ENCODE measurements at places on chromosomes 12 and 14.

- no peak for DNase-seq
Observed at GRCh38 chr12:52542785-52543318, 10.1 kb downstream of the KRT71 start.

DNA sequence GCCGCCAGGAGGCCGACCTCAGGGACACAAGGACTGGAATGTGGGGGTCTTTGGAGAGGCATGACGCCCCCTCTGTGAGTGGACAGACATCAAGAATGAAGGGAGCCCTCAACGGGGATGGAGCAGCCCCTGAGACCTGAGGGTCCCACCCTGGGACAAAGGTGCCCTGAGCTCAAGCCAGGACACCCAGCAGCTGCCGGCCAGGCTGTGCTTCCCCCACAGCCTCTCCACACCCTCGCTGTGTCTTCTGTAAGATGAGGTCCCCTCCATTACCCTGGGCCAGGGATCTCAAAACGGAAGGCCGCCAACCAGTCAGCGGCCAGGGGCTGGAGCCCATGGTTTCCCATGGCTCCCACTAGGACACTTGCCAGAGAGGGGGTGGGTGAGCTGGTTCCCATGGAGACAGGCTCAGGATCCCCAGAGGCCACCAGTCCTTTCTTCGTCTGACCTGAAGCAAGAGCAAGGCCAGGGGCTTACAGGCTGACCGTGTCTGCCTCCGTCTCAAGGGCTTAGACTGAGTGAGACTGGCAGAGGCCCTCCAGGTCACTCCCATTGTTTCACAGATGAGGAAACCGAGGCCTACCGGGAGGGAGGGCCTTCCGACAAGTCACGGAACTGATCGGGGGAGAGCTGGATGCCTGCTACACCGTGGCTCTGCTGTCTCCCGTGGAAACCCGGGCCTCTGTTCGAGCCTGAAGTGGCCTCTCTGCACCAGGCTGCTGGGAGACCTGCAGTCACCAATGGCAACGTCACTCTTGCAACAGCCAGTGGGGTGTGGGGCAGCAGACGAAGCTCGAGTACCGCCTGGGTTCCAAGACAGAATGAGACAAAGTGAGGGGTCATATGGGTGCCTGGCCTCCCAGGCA, 91.7 kb upstream of the DIO3 start:
- no peak for DNase-seq

DNA sequence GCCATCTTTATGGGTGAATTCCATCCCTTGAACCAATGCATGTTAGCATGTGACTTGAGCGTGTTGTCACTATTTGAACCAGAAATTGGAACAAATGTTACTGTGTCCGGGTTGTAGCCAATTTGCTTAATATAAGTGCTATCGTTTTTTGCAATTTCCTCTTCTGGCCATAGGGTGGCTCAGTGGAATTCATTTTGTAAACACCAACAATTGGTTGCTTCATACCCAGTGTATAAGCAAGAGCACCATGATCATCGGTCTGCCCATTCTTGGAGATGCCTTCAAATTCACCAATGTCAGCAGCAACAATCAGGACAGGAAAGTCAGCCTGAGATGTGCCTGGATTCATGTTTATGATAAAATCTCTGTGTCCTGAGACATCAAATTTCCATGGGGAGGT, 5.0 kb upstream of the NEDD1 start:
- no peak for DNase-seq

GRCh38 chr14:89144642-89145041, 272.4 kb downstream of the FOXN3 start:
- DNase-seq = no peak

DNA sequence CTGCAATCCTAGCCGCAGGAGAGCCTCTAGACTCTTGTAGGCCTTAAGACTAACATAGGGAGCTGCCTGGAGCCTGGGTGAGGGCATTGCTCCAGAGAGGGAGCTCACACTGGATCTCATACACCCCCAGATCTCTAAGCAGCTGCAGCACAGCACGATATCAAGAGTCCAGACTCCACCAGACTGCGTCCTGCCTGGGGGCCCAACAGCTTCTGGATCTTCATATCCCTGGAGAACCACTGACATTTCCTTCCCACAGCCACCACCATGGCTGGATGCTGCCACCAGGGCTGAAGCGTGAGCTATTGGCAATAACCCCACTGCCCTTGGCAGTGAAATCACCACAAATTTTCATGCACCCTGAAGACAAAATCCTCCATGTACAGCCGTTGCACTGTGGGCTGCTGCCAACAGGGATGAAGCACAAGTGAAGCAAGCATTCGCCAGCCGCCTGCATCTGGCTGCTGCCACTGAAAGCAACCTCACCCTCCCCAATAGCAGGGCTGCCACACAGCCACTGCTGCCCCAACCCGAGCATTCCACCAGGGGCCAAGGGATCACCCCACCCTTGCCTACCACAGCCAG, 28.2 kb downstream of the CACNA2D4 start:
- DNase-seq = no peak

- DNase-seq = no peak
Observed at GRCh38 chr14:59565087-59565486, 11.5 kb downstream of the CCDC175 start.

DNA sequence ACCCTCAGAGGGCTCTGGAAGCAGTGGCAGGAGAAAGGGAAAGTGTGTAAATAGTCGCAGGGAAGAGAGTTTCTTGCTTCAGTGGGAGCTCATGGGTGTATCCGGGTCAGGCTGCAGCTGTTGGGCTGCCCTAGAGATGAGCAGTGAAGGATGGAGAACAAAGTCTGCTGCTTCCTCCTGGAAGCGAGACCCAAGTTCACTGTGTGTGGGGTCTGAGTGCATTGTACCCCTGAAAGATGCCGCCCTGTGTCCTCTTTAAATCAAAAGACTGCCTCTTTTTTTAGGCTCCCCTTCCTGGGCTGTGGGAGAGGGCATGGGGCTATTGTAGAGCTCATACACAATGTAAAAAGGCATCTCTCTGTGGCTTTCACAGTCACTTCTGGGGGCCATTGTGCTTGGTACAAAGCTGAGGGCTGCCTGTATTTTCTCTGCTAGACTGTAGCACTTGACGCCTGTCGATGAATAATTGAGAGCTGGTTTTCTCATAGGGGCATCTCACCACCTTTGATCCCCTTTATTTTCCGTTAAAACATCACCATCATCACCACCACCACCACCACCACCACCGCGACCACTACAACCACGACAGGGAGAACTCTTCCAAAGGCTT, 16.7 kb downstream of the CHST11 start:
- no peak for DNase-seq

GRCh38 chr12:5262450-5262849, 169.5 kb upstream of the NTF3 start:
- DNase-seq = no peak

DNA sequence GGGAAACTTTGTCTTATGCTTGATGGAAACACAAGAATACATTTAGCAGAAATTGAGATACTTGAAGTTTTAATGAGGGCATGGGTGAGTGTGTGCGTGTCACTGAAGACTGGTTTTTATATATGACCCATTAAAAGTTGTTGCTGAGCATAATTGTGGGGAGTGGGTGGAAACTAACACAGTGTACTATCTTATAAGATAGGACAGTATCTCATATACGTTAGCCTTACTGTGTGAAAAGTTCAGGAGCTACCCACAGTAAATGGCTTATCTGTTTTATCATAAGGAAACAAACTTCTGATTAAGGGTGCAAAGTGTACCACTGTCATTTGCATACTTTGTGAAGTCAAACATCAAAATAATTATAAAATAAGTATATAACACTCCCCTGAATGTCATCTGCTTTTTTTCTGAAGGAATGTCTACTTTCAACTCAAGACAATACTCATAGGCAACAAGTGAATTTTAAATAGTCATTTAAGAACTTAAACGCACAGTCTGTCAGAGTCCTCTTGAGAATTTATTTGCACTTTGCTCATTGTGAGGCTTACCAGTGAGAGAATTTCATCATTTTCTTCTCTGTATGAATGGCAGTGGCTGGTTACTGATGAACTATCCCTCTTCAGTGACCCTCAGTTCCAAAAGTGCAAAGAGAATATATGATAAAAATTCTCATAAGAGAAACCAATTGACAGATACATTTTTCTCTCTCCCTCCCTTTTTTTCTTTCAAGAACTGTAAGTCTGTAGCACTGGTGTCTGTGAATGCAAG, 4.2 kb downstream of the PDE3A start:
- DNase-seq = no peak

GRCh38 chr14:101098641-101099040, 195.1 kb upstream of the RTL1 start:
- DNase-seq = no peak

GRCh38 chr12:117166107-117166506, 24.2 kb downstream of the FBXO21 start:
- DNase-seq = no peak

- no peak for DNase-seq
Observed at GRCh38 chr12:63952995-63953394, 108.5 kb downstream of the SRGAP1 start.

GRCh38 chr12:42017051-42017450, 127.6 kb downstream of the GXYLT1 start:
- no peak for DNase-seq

DNA sequence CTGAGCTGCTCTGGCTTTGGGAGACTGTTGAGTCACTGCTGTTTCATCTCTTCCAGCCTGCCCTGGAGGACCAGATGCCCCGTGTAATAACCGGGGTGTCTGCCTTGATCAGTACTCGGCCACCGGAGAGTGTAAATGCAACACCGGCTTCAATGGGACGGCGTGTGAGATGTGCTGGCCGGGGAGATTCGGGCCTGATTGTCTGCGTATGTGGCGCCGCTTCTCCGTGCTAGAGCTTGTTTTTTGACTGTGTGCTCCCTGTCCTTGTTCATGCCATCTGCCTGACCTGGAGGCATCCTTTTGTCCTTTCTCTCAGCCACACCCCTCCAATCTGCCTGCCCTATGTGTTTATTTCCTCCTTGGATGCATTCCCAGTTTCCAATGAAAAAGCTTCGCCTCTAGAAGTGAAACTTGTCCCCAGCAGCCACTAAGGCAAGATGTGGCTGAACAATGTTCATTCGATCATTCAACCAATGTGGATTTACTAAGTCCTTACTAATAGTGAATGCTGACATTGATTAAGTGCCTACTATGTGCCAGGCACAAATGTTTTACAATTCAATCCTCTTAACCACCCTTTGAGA, 98.6 kb downstream of the NT5DC3 start:
- no peak for DNase-seq

Data from Caki2 (cell line).